ENCODE measurements at places on chromosomes 7 and 10. TPM values are rescaled to one million over a fixed set of nuclear protein-coding genes. Genes with fewer than 3 reads are reported as not detected.

Gene UNC5B
- total RNA-seq, result 0.22 TPM

Gene LRRC18
- total RNA-seq, result not detected

Gene NKX2-3
- total RNA-seq, result not detected

Gene GJC3
- total RNA-seq, result 2.1 TPM

Gene TMEM236
- 6.8 TPM for total RNA-seq

Gene ICA1
- total RNA-seq, result 31.5 TPM

Gene CYP26A1
- total RNA-seq, result not detected

Gene ASB10
- total RNA-seq, result not detected

Gene GRID1
- total RNA-seq, result 1.0 TPM

Gene PNLIPRP2
- not detected for total RNA-seq

Gene CALML5
- not detected for total RNA-seq

Gene ZP3
- total RNA-seq, result 20.0 TPM

Gene NPFFR1
- total RNA-seq, result not detected

Gene SLC16A9
- 0.22 TPM for total RNA-seq

Gene OR13A1
- total RNA-seq, result not detected

Gene SPOCK2
- 2.6 TPM for total RNA-seq

Gene SLC26A3
- total RNA-seq, result 0.85 TPM

Gene MMD2
- not detected for total RNA-seq

Gene CACNA2D1
- 53.9 TPM for total RNA-seq

Gene IGFBP3
- total RNA-seq, result 656 TPM

Gene PAX4
- total RNA-seq, result not detected

Gene NUDT5
- total RNA-seq, result 28.9 TPM

Gene SNCG
- 362 TPM for total RNA-seq

Gene GCK
- total RNA-seq, result 8.1 TPM

Gene ADCYAP1R1
- 2.9 TPM for total RNA-seq

Gene ANXA8L1
- not detected for total RNA-seq

Gene MCM10
- 6.4 TPM for total RNA-seq

Gene HDAC9
- 19.6 TPM for total RNA-seq

Gene SEMA3D
- total RNA-seq, result 4.2 TPM

Gene ZNF25
- total RNA-seq, result 21.2 TPM

Gene BTBD16
- total RNA-seq, result not detected

Gene VGF
- not detected for total RNA-seq

Gene VAX1
- total RNA-seq, result not detected

Gene PLAC9
- total RNA-seq, result 56.3 TPM

Gene AUTS2
- total RNA-seq, result 46.9 TPM

Gene AVPI1
- 107 TPM for total RNA-seq

Gene STAG3
- total RNA-seq, result 0.94 TPM

Gene OPALIN
- not detected for total RNA-seq

Gene IDI2
- total RNA-seq, result not detected

Gene CALHM1
- not detected for total RNA-seq

Gene EPO
- total RNA-seq, result not detected

Gene TBXAS1
- 46.3 TPM for total RNA-seq

Gene RBP3
- not detected for total RNA-seq

Gene ZNF138
- total RNA-seq, result 14.9 TPM

Gene ASAH2
- 0.34 TPM for total RNA-seq

Gene OR2A5
- not detected for total RNA-seq

All from subcutaneous adipose tissue (tissue), 4 donors.